ENCODE measurements at places on chromosomes 5 and 9.

- no peak for DNase-seq
Observed at GRCh38 chr5:7589800-7590199, 193.9 kb downstream of the ADCY2 start.

DNA sequence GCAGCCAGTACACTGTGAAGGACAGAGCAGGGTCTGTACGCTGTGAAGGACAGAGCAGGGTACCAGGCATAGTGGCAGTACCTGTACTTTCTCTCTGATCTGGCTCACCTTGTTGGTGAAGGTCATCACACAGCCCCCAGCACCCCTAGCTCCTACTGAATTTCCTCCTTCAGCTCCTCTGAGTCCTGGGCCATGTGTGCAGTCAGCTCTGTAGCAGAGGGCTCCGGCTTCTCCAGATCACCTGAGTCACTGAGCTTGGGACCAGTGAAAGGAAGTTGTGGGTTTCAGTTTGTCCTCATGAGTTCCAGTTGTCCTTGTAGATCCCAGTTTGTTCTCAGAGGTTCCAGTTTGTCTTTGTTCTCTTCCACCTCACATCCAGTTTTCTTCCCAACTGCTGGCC lies 5.5 kb downstream of the NUDT2 start:
- DNase-seq, result no peak

DNA sequence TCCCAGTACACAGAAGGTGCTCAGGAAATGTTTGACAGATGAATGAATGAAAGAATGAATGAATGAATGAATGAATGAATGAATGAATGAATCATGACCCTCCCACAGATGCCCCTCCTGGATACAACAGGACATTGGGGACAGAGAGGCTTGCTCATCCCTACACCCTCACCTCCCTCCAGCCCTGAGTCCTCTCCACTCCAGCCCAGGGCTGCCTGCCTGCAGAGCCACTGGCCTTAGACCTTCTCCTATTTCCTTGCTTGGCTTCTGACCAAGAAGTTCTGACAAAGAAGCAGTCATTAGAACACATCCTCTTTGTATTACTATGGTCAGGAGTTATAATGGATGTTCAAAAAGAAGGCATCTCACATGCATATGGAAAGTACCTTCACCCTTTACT lies 240.7 kb upstream of the DAPK1 start:
- no peak for DNase-seq

DNA sequence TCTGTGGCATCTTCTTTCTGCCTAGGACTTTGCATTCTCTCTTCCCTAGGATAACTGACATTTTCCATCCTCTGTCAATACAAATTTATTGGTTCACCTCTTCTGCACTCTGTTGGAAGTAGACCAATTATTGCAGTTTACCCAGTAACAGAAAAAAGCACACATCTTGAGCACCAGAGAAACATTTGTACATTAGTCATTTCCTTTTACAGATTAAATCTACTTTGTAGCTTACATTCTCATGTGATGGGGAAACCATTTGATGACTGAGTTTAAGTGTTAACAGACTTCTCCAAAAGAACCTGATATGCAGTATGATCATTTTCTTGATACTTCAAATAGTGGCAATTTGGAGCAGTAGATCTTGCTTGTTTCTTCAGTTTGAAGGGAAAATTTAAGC lies 1098.8 kb downstream of the DTWD2 start:
- no peak for DNase-seq

DNA sequence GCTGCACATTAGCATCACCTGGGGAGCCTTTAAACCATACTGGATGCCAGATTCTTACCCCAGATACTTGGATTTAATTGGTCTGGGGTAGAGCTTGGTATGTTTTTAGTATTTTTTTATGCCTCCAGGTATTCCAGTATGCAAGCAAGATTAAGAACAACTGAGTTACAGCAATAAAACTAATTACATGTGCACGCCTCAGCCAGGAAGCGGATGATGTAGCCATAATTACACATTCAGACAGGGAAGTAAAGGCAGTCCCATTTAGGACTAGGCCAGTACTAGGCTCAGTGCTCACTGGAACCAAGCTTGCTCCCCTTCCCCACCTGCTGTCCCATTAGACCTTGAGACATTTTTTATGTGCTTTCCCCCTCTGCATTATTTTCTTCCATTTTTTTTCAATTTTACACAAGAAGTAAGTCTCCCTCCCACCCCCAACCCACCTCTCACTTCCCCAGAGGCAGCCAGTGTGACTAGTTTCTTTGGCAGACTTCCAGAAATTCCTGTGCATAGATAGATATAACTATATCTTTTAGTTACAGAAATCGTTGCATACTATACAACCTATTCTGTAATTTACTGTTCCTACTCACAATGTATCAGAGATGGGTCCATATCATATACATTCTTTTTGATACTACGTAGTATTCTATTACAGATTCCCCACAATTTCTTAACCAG lies 7.1 kb upstream of the GNAQ start:
- DNase-seq, result no peak

DNA sequence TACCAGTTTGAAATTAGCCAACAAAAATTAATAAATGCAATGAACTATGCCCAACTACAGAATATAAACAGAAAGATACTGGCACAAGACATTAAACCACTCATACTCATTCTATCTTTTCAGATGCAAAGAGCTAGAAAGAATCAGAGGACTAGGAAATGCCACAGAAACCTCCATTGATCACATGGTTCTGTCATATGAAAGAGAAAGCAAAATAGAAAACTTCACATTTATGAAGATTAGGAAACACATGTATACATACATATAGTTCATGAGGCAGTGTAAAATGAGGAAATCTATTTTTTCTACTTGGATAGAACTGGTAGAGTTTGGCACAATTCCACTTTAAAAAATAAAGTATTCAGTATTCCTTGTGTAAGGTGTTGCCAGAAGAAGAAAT lies 275.1 kb upstream of the PTGER4 start:
- DNase-seq, result no peak

DNA sequence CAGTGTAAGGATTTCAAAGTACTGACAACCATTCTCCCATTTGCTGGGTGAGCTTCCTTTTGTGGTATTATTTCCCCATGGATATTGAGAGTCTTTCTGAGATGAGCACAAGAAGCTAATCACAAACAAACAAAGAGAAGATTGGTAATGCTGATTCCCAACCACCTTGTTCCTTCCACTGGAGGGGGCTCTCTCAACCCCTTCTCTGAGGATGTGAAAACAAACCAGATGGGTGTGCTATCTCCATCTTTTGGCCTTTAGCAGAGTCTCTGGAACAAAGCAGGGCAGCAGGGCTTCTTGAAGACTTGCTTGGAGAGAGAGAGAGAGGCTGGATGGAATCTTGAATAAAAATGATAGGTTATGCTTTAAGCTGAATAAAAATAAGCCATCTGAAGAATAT lies 576.7 kb upstream of the ZNF462 start:
- DNase-seq, result peak; percentile 94

- DNase-seq, result no peak
Observed at GRCh38 chr5:163005949-163006348, 431.4 kb upstream of the CCNG1 start.

GRCh38 chr5:153969563-153969895 lies 69.2 kb downstream of the FAM114A2 start:
- no peak for DNase-seq

DNA sequence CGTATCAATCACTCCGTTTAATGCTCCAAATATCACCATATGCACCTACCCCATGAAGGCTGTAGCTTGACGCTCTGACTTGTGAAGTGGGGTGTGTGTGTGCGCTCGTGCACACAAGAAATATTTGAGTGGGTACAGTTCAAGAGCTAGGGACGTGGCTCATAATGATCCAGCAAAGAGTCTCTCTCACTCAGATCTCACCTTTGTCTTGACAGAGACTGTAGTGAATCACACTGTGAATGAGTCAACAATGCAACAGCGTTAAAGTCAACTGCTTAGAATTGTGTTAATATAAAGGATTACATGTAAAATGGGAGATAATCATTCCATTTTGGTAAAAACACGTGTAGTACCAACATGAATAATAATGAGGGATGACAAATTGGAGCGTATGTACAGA lies 119.4 kb downstream of the MED27 start:
- peak; percentile 36 for DNase-seq

GRCh38 chr5:22531986-22532385 lies 321.2 kb downstream of the CDH12 start:
- no peak for DNase-seq

DNA sequence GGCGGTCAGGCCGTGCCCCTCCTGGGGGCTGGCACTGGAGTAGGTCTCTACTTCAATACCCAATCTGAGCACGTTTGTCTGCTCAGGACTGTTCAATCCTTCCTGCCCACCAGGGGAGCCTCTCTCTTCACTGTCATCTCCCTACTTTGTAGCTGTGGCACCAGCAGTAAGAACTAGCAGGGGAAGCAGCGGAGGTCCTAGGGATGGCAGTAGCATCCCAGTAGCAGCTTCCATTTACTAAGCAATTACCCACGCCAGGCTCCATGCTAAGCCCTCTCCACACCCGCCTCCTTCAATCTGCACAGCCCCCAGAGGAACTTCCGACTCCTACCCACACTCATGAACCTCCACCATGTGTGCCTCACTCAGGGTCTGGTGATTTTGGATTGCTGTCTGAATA lies 31.7 kb downstream of the FSTL4 start:
- no peak for DNase-seq

DNA sequence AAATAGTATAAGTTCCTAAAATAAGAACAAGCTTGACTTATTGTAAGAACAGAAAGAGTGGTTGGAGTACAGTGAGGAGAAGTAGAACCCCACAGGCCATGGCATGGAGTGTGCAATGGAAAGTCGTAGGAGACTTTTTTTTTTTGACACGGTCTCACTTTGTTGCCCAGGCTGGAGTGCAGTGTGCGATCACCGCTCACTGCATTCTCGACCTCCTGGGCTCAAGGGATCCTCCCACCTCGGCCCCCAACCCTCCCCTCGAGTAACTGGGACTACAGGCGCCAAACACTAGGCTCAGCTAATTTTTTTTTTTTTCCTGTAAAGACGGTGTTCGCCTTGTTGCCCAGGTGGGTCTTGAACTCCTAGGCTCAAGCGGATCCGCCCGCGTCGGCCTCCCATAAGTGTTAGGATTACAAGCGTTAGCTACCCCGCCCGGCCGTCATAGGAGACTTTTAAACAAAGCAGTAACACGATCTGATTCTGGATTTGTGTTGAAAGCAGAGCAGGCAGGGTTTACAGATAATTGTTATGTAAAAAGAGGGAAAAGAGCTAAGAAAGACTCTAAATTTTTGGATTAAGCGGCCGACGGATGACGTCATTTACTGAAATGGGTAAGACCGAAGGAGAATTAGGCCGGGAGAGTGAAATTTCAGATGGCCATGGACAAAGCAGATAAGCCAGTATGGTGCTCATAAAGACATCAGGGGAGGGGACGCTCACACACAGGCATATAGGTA lies 752 bp downstream of the TSTD2 start:
- DNase-seq, result peak; percentile 79

DNA sequence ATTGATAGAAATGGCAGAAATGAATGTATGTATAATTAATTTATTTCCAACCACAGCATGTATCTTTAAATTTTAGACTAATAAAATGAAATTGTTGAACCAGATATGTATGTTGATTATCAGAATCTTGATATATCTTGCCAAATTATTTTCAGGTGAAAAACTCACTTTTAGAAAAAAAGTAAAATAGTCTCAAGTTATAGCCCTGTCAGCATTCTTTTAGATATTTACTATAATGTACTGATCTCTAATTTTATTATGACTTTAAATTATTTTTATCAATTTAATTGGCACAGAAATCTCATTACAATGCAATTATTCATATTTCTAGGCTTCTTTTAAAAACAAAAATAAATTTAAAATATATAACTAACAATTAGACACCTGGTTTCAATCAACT lies 1990.4 kb upstream of the CDH6 start:
- DNase-seq, result no peak

GRCh38 chr5:160520609-160521391 lies 99.1 kb downstream of the PTTG1 start:
- no peak for DNase-seq

DNA sequence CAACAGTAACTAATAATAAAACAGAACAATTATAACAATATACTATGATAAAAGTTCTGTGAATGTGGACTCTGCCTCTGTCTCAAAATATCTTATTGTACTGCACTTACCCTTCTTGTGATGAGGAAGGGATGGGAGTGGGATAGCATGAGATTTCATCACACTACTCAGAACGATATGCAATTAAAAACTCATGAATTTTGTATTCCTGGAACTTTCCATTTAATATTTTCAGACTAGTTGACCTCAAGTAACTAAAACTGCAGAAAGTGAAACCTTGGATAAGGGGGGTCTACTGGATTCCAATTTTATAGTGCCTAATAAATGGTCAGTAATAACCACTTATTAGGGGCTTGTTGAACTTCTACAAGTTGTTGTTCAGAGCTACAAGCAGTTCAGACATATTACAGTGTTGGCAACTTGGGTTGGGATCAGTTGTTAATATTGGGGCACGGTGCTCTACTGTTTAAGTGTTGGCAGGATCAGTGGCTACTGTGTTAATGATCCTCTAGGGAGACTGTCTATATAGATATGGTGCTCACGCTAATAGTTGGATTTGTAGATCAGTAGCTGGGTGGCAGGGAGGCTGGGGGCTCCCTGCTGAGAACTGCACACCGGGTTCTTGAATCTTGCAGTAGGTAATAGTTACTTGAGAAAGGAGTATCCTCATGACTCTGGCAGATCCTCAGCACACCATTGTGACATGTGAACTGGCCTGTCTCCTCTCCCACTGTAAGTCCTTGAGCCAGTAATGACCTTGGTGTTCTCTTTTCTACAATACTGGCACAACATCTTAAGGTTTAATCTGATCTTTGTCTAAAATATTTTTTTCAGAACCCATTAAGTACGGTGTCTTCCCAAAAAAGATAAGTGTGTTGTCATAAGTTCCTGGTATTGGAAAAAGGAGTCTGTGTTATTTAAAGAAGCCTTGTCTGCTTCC lies 62.0 kb downstream of the F2RL2 start:
- DNase-seq, result no peak

DNA sequence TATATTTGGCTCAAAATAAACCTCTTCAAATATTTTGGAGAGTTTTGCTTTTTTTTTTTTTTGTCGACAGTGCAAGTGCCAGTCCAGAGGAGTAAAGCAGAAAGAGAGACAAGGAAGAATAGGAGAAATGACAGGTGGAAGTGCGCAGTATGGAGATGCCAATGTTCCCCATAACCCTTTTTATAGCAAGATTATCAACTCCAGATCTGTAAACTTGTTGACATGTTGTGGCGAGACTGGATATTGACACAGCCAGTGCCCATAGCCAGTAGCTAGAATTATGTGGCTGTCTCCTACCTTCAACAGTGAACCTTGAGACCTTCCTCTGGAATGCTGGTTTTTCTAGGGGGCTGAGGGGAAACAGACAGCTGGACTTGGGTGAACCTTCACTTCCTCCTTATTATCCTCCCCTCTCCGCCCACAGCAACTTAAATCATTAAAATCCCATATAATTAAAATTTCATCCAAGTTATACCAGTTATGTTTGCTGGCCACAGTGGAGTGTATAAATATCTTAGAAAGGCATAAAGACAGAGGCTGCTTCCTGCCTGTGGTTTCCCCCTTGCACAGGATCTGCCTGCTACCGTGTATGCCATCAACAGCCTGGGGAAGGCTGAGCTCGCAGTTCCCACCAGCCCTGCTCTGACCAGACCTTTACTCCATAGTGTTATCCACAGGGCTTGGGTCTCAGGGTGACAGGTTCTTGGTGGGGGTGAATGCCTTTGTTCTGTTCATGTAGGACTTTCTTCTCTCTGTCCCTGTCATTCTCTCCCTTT lies 112.3 kb upstream of the ANKH start:
- no peak for DNase-seq
